ENCODE measurements at places on chromosomes 5 and 9.

- no peak for DNase-seq
Observed at GRCh38 chr9:105445203-105445881, 2.5 kb upstream of the FSD1L start.

DNA sequence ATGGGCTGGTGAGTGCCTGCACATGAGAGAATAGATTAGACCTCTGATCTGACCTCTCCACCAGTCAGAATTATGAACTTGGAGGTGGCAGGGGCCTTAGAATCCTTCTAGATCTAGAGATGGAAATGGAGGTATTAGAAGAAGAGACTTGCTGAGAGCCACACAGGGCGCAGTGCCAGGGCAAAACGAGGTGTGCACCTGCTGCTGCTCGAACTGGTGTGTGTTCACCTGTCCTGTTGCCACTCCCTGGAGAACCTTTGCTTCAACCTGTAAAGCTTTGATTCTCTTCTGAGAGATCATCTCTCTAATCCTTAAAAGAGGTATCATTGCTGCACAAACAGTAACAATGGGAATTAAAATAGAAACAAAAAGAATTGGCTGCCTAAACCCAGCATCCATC is 24.9 kb downstream of the FRMPD1 start:
- no peak for DNase-seq

GRCh38 chr9:19754921-19755320 is 33.9 kb downstream of the SLC24A2 start:
- DNase-seq, result no peak

GRCh38 chr5:27396998-27397397 is 358.6 kb upstream of the CDH9 start:
- no peak for DNase-seq

DNA sequence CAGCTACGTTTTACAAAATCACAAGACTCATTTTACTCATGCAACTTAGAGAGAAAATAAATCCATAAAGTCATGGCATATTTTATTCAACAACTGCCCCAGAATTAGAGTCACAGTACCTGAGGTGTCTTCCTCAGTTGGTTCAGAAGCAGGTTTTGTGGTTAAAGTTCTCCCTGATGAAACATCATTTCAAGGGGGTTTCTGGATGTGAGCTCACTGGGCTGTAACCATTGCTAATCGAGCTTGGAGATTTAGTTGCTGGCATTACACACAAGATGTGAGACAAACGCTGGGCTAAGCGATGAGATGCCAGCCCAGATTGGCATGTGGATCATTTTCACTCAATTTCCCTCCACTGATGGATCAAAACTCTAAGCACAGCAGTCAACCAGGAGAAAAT is 131.3 kb downstream of the PRELID2 start:
- DNase-seq, result no peak

DNA sequence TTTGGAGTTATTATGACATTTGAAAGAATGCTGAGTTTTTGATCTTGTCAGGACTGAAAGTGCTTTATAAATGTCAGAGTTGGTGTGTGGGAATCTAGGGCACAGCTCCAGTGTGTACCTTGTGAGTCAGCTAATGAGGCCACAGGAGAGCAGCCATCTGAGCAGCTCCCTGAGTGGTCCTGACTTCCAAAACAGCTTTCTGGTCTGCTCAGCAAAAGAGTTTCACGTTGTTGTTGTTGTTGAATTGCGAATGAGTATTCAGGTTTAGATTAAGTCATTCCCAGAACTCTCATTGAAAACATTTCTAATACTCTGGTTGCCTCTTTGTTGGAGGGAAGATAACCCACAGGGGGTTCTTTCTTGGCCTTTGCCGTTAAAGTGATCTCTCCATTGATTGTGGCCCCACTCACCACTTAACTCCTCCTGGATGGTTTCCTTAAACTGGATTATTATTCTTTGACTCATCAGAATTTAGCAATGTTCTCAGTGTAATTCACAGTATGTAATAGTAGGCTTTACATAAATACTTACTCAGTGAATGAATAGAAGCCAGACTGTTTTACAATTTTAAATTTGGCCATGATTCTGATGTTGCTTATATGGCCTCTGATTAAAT is 125.1 kb upstream of the SGCD start:
- no peak for DNase-seq

GRCh38 chr9:133286523-133286922 is 11.5 kb upstream of the ABO start:
- no peak for DNase-seq

DNA sequence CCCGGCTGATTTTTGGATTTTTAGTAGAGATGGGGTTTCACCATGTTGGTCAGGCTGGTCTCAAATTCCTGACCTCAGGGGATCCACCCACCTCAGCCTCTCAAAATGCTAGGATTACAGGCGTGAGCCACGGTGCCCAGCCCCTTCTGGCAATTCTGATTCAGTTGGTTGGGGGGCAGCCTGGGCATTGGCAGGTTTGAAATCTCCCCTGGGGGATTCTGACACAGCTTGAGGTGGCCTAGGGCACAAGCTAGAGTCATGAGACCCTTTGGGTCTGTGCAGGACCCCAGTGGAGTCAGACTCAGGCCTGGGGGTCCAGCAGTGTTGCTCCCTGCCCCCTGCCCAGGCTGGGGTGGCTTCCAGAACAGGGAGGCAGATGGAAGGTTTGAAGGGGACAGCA is 239.8 kb downstream of the PBX3 start:
- no peak for DNase-seq

DNA sequence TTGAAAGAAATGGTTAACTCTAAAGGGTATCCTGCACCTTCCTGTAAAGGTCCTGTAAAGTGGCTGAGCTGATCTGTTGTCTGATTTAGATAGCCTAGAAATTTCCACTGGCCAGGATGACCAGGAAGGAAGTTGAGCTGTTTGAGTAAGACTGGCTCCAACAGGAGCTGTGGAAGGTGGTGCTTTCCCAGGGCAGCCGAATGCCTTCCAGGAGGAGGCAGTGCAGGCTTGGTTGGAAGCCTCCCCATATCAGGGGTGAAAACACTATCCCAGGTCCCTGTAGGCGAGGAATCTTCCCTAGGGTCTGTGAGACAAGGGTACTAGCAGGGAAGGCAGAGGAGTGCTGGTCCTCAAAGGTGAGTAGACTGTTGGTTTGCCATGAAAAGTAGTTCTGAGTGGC is 98.4 kb downstream of the LIX1 start:
- DNase-seq, result no peak
